ENCODE measurements at places on chromosomes 13 and 19. TPM values are rescaled to one million over a fixed set of nuclear protein-coding genes. Genes with fewer than 3 reads are reported as not detected.

- no peaks in the 10 kb centered on the region for H3K4me1 ChIP-seq
- H3K36me3 ChIP-seq, result no peaks in the 10 kb centered on the region
- no peak overlapping the region for H3K27ac ChIP-seq
- no peak for DNase-seq
- no peak overlapping the region for H3K4me3 ChIP-seq
- H3K27me3 ChIP-seq, result no peaks in the 10 kb centered on the region
Observed at GRCh38 chr13:68234274-68234673, 1004.1 kb upstream of the PCDH9 start.

DNA sequence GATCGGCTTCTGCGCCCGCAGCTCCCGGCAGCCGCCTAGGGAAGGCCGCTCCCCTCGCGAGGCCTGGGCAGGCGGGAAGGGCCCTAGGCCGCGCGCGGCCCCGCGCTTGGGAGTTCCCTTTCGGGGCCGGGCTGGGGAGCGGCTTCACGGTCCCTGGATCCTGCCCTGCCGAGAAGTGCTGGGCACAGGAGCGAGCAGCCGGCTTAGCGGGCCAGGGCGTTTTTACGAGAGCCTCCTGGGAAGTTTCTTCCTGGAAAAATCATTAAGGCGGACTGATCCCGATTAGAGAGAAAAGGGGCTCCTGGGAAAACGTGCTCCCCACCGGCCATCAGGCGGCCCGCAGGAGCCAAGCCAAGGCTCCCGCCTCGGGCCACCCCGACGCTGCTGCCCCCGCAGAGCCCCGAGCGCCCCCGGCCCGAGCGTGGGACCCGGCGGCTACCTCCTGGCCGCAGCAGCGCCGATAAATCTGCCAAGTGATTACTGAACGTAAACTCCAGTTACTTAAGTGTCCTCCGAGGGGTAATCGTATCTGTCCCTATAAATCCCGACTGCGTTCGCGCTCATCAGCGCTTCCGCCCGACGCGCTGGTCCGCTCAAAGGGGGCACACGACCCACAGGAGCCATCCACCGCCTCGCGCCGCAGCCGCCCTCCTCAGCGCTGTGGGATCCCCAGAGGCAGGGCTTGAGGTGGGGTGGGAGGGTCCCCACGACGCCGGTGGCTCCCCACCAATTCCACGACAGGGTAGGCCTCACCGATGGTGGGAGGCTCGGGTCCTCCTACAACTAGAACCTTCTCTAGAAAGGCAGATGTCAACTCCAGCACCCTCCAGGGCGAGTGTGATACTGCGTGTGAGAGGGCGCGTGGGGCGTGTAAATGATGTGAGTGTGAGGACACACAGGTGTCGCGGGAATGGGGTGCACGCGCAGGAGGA lies 2.8 kb downstream of the ZIC5 start:
- no peak overlapping the region for H3K27ac ChIP-seq
- H3K4me1 ChIP-seq, result peaks cover 38% of the 10 kb centered on the region
- no peaks in the 10 kb centered on the region for H3K36me3 ChIP-seq
- peaks cover 53% of the 10 kb centered on the region for H3K27me3 ChIP-seq
- no peak for DNase-seq

DNA sequence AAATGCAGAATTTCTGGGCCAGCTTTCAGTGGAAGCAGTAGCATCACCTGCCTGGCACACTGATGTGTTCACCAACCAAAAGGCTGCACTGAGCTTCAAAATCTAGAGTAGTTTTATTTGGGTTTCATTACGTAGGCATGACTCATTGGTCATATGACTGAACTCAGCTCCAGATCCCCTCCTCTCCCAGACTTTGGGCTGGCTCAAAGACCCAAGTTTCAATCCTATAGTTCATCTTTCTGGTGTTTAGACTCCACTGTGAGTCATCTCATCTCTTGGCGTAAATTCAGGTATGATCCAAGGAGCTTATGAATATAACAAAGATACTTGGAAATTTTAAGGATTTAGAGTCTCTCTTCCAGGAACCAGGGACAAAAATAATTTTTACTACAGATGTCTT lies 17.7 kb downstream of the ZMYM5 start:
- peaks cover 33% of the 10 kb centered on the region for H3K36me3 ChIP-seq
- DNase-seq, result no peak
- H3K4me1 ChIP-seq, result peaks cover 7% of the 10 kb centered on the region

GRCh38 chr13:113364901-113365582 lies 1.1 kb upstream of the GRTP1 start:
- H3K4me3 ChIP-seq, result no peak overlapping the region
- H3K27ac ChIP-seq, result no peak overlapping the region
- peaks cover 9% of the 10 kb centered on the region for H3K4me1 ChIP-seq
- no peaks in the 10 kb centered on the region for H3K36me3 ChIP-seq
- peaks cover 9% of the 10 kb centered on the region for H3K27me3 ChIP-seq

DNA sequence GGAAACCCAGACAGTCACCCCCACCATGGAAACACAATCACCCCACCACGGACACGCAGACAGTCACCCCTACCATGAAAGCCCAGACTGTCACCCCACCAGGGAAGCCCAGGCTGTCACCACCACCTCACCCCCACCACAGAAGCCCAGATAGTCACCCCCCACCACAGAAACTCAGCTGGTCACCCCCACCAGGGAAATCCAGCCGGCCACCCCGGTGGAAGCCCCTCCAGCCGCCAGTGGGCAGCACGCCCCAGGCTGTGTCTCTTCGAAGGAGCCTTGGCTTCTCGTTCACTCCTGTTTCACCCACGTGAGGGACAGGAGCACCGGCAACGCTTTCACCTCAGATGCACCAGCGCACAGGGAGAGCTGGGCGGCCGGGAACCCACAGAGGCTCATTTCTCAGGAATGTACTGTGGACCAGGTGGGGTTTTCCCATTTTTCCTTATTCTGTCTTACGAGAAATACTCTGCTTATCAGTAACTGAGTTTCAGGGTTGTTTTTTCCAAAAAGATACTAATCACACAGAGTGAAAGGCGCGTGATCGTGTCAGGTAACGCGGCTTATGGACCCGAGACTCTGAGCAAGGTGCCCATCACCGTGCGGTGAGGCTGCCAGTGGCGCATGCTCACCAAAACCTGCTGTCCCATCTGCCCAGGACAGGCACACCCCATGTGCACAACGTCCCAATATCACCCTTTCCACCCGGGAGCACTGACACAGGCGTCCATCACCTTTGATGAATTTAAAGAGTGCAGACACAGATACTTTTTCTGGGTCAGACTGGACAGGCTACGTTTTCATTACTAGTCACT lies 28.0 kb downstream of the CARS2 start:
- no peak overlapping the region for H3K4me3 ChIP-seq
- no peak for DNase-seq
- H3K36me3 ChIP-seq, result peaks cover 48% of the 10 kb centered on the region
- H3K4me1 ChIP-seq, result no peaks in the 10 kb centered on the region
- no peaks in the 10 kb centered on the region for H3K27me3 ChIP-seq

DNA sequence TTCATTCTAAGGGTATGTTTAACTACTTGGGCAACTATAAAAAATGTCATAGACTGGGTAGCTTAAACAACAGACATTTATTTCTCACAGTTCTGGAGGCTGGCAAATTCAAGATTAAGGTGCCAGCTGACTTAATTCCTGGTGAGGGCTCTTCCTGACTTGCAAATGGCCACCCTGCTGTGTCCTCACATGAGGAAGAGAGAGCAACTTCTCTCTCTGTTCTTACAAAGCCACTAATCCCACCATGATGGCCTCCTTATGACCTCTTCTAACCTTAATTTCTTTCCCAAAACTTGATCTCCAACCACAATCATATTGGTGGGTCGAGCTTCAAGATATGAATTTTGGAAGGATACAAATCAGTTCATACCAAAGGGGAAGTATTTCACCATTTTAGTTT lies 399.0 kb downstream of the DCT start:
- no peaks in the 10 kb centered on the region for H3K4me1 ChIP-seq
- H3K4me3 ChIP-seq, result no peak overlapping the region
- H3K27ac ChIP-seq, result no peak overlapping the region
- no peaks in the 10 kb centered on the region for H3K27me3 ChIP-seq

PRKCG gene
- polyA plus RNA-seq, result not detected

Measured in CD4-positive, CD25-positive, alpha-beta regulatory T cell (primary cell).